Epithelial cell of alveolus of lung (primary cell): ENCODE measurements at places on chromosomes 11 and 22. TPM values are rescaled to one million over a fixed set of nuclear protein-coding genes. Genes with fewer than 3 reads are reported as not detected.

The NAALAD2 gene
- total RNA-seq = 1.7 and 4.6 TPM in 2 replicates

The PEX26 gene
- 19.5 and 20.4 TPM in 2 replicates for total RNA-seq

The OSBP2 gene
- total RNA-seq = 0.16 and 0.78 TPM in 2 replicates

The PRAME gene
- total RNA-seq = not detected in 2 replicates

The TMPRSS5 gene
- 0.32 TPM in 1 of 2 replicates, not detected in the other for total RNA-seq

The OR52I2 gene
- total RNA-seq = not detected in 2 replicates

The OR8G1 gene
- total RNA-seq = not detected in 2 replicates

The KCNA4 gene
- not detected in 2 replicates for total RNA-seq

The CBLIF gene
- not detected in 2 replicates for total RNA-seq

The GRAP2 gene
- total RNA-seq = 0.52 TPM in 1 of 2 replicates, not detected in the other

The CBX7 gene
- total RNA-seq = 1.0 and 25.2 TPM in 2 replicates

The FOLH1 gene
- 0.40 and 0.78 TPM in 2 replicates for total RNA-seq

The LYVE1 gene
- 1.2 and 2.3 TPM in 2 replicates for total RNA-seq

The SLC25A18 gene
- 0.16 and 0.65 TPM in 2 replicates for total RNA-seq

The KMT5B gene
- 8.4 and 15.0 TPM in 2 replicates for total RNA-seq

The CCDC73 gene
- not detected in 2 replicates for total RNA-seq
